ENCODE measurements at places on chromosomes 2 and 18.

- DNase-seq, result no peak
Observed at GRCh38 chr2:41913921-41914609, 133.8 kb upstream of the PKDCC start.

DNA sequence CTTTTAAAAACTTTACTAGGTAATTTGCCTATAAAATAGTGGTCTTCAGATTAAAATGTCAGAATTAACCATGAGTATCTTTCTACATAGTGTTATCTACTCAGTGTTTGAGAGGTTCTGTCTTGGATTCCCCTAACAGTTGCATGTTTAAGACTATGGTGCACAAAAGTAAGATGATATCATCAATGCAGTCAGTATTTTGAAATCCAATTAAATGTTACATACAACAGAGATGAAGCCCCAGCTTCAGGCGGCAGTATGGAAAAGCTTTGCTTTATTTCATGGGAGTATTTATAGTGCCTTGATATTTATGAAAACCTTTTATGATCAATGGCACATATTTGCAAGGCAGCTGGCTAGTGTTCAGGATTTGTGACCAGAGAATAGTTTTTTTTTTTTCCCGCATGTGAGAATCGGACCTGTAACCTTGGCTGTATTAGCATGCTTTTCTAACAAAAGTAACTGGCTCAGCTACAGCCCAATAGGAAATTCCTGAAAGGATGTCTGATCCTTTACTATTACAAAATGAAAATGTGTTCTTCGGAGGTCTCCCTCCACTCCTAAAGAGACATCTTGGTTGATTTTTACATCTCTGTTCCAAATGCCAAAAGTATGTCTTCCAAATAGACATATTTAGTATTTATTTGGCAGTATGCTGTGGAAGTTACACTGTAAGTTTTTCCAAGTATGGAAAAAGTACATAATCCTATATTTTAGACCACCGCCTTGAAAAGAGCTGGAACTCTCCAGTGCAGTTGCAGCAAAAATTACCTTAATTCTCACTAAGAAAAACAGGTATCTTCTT lies 319.3 kb upstream of the UBE2E3 start:
- DNase-seq, result peak; percentile 25

DNA sequence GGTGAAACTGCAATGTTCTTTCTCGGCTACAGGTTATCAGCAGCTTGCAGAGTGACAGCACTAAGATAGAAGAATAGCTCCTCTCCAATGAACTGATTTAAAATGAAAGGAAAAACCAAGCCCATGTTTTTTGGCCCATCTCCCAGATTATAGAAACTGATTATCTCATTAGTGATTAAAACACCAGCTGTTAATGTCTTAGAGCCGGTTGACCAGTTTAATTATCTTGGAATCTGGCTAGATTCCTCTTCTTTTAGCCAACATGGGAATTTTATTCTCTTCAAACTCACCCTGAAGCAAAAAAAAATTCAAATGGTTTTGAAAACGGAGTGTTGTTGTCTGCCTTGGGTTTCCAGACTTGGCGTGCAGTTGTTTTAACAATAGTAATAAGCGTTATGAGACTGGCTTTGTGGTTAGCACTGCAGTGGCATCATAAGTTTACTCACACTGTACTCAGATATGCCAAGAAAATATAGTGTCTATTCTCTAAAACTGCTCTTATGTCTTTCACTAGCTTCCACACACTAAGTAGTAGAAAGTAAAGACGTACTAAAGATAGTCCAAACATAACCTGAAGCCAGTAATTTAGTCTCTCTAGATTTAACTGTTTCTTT lies 665.3 kb downstream of the STK39 start:
- no peak for DNase-seq

GRCh38 chr2:85185431-85185940 lies 52.3 kb downstream of the TCF7L1 start:
- no peak for DNase-seq

GRCh38 chr2:233882353-233882752 lies 14.2 kb upstream of the MSL3B start:
- no peak for DNase-seq

- no peak for DNase-seq
Observed at GRCh38 chr18:31679133-31679742, 5.1 kb downstream of the B4GALT6 start.

DNA sequence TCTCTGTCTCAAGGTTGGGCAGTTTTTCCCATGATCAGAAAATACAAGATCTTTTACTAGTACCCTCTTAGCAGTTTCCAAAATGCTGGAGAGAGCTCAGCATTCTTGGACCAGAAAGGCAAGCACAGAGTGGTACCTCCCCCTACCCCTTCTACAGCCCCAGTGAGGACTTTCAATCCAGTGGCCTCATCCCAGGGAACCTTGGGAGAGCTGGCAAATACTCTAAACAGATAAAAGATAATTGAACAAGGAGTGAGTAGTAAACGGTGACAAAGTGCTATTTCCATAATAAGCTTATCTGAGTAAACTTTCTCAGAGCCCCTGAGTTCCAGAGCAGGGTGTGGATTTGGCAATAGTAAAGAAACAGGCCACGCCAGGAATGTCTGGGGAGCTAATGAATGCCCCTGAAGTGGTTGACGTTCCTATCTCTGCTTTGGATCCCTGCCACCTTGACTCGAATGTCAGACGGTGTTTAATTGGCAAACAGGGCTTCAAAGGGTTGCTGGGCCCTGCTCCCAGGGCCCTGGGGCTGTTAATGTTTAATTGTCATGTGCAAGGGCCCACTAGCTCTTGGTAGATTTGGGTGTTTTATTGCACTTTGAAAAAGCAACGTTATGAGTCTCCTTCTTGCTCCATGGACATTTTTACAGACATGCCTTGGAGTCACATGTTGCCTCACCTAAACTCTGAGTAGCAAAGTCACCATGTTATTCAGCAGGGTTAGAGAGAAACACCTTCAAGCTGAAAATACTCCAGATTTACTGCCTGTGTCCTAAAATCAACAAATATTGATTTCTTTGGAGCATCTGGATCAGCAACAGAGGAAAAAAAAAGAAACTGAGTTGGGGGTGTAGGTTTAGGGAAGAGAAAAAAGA lies 239.9 kb downstream of the CYRIA start:
- DNase-seq, result no peak

DNA sequence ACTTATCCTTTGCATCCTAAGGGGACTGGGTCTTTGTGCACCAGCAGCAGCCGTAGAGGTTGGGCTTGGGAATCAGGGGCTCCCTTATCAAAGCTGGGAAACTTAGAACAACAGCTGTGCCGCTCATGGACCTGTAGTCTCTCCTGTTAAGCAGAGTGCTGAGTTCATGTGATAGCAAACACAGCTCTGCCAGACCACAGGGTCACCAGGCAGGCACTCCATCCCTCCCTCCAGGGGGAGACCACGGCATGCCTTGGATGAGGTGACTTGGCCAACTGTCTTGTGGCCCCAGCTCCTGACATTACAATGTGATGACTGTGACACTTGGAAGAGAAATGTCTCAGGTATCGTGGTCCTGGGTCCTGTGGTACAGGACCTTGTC lies 60.0 kb downstream of the DGKD start:
- no peak for DNase-seq

GRCh38 chr18:73150199-73150598 lies 282.4 kb upstream of the NETO1 start:
- no peak for DNase-seq

DNA sequence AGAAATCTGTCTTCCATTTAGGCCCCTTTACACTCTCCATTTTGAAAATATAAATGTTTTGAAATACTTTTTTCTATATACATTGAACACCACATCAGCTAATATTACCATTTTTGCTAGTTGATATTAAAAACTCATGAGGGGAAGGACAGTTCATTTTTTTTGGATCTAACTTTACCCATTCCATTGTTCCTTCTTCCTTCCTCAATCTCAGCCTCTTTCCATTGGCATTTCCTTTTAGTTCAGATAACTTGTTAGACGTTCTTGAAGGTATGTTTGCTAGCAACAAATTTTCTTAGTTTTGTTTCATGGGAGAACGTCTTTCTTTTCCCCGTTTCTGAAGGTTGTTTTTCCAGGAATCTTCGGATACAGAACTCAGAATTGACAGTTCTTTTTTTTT lies 759.0 kb downstream of the SOCS6 start:
- no peak for DNase-seq

DNA sequence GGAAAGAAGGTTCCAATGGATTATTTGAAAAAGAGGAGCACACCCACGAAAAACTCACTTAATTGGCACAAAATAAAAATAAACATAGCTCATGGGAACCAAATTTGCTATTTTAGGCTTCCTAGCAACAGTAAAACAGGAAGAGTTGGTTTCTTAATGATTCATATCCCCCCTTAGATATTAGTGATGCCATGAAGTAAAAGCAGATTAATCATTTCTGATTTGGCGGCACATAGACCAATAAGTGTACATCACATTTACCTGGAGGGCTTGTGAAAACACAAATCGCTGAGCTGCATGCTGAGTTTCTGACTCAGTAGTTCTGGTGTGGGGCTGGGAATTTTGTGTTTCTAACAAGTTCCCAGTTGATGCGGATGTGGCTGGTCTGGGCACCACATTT lies 260.4 kb downstream of the SLC4A3 start:
- DNase-seq, result no peak

DNA sequence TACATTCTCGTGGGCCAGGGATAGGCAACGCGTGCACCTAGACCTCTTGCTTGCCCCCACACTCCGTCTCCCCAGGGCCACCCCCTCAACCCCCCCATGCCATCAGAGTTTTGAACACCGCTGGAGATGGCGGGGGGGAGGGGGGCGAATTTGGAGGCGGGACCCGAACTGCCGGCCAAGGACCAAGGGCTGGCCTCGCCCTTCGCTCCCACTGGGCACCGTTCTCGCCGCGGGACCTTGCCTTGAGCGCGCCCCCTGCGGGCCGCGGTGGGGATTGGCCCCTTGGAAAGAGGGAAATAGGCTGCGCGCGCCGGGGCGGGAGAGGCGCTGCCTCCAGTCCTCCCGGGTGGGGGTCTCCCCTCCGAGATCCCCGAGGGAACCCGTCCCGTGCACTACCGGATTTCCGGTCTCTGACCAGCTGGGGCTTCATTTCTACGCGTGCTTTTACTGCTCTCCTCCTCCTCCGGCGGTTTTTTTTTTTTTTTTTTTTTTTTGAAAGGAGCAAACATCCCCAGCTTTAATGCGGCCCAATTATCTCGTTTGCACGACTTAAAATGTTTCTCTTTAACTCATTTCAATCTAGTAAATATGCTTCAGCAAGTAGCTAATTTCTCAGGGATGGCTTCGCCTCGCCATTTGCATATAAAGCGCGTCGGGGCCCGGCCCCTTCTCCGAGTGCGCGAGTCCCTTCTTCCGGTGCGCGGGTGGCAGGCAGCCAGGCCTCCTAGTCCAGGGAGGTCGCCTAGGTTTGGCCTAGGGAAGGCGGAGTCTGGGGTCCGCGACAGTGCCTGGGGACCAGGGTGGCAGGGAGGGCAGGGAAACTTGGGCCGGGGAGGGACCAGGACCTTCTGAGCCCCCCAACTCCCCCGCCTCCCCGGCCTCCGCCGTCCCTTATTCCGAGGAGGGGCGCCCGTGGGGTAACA lies 10.0 kb upstream of the GBX2 start:
- DNase-seq, result peak; percentile 73

DNA sequence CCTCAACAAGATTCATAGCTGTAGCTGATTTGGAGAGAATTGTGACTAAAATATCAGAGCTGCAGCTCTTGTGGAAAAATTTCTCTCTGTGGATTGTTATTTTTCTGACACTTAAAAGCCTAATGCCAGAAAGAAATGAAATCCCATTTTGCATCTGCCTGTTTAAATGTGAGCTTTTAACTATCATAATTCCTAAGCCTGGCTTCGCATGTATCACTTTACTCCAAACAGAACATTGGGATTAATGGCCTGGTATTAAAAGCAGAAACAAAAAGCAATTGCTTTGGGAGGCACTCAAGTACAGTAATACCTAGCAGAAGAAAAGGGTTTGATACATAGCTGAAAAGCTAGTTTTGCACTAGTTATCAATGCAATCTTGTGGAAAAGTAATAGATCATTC lies 164.2 kb upstream of the FSHR start:
- DNase-seq, result no peak

DNA sequence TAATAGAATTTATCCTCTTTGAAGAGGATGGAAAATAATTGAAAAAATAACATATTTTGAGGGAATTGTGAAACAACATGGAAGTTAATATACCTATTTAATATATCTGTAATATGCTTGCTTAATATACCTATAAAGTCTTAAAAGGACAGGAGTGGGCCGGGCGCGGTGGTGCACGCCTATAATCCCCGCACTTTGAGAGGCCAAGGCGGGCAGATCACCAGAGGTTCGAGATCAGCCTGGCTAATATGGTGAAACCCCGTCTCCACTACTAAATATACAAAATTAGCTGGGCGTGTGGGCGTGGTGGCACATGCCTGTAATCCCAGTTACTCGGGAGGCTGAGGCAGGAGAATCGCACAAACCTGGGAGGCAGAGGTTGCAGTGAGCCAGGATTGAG lies 254.9 kb downstream of the TMX3 start:
- DNase-seq, result no peak

DNA sequence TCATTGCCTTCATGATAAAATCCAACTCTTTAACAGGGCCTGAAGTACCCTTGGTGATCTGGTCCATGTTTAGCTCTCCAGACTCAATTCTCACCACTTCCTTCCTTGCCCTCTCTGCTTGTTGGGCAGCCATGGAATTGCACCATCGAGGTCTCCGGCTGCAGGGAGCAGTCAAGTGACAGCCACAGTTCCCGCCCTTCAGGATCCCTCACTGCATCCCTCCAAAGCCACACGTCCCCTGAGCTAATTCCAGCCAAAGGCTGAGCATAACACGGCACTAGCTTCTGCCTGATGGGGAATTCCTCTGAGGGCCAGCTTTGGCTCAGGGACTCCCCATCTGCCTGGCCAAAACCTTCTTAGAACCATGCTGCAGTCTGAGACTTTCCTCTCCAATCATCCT lies 47.4 kb upstream of the SLC1A4 start:
- DNase-seq, result no peak

All from right hindlimb (tissue), 1 donor.